ENCODE measurements at places on chromosomes 3 and 15. TPM values are rescaled to one million over a fixed set of nuclear protein-coding genes. Genes with fewer than 3 reads are reported as not detected.

Gene CCDC39
- total RNA-seq = not detected

Gene EFCC1
- total RNA-seq = not detected

Gene TIGIT
- not detected for total RNA-seq

Gene NOX5
- total RNA-seq = not detected

Gene INSYN1
- total RNA-seq = 6.9 TPM

Gene KLHL40
- total RNA-seq = not detected

Gene OTOL1
- total RNA-seq = not detected

Gene SCG3
- total RNA-seq = not detected

Gene SERINC4
- 0.19 TPM for total RNA-seq

Gene PLSCR2
- not detected for total RNA-seq
